ENCODE measurements at places on chromosomes 5 and 9.
A peak's percentile ranks its signal among the peaks of the same experiment; 100 is the strongest.

- DNase-seq, result no peak
Measured at GRCh38 chr5:103389357-103389756, 130.8 kb downstream of the MACIR start.

DNA sequence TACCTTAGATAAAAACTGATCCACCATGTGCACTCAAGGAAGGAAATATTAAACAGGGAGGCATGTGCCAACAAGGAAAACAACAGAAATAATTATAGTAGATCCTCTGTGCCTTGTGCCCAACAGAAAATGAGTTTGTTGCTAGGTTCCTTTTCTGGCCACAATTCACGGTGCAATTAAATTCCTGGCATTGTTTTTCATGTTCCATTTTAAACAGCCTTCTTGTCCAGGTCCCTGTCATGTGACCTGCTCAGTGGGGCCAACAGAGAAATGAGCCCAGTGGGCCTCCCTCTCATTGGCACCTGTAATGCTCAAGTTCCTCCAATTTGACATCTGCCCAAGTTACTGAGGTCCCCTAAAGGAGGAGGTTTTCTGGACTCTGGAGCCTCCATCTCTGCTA lies 56.5 kb downstream of the SPOCK1 start:
- no peak for DNase-seq

GRCh38 chr9:38065369-38066075 lies 3.5 kb downstream of the SHB start:
- DNase-seq, result no peak

GRCh38 chr9:99296291-99296951 lies 74.3 kb downstream of the SEC61B start:
- peak; percentile 54 for DNase-seq

GRCh38 chr9:79573412-79573923 lies 1.7 kb downstream of the TLE4 start:
- no peak for DNase-seq

- DNase-seq, result no peak
Measured at GRCh38 chr5:18171684-18172083, 537.4 kb downstream of the TAF11L14 start.

GRCh38 chr9:17165764-17166163 lies 30.9 kb downstream of the CNTLN start:
- DNase-seq, result no peak

GRCh38 chr9:126395439-126396212 lies 69.0 kb downstream of the MVB12B start:
- no peak for DNase-seq

DNA sequence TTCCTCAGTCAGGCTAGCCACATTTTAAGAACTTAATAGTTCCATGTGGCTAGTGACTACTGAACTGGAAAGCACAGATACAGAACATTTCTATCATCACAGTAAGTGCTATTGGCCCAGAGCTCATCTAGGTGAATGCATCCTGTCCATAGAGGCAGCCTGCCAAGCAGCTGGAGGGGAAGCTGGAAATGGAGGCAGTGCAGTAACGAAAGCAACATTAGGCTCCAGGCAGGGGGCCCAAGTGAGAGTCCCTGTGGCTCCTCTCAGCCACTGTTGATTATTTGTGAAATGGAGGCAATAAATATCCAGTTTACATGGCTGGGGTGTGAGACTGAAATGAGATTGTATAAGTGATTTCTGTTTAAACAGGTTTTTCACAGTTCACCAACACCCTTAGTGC lies 227.2 kb upstream of the KLF9 start:
- DNase-seq, result no peak

GRCh38 chr9:6562201-6562600 lies 83.3 kb downstream of the GLDC start:
- no peak for DNase-seq

DNA sequence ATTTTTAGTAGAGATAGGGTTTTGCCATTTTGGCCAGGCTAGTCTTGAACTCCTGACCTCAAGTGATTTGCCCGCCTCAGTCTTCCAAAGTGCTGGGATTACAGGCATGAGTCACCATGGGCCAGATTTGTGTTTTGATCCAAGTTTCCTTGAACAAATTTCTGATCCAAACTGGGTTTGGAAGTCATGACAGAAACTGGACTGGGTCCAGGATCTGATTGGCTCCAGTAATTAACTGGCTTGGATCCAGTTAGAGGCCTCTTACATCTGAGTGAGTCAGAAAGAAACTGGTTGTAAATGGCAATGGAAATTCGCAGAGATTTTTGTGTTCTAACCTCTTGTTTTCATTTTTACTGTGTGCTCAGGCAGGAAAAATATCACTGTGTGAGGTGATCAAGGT lies 141.6 kb downstream of the SLC25A46 start:
- no peak for DNase-seq

GRCh38 chr9:71820403-71820921 lies 52.1 kb upstream of the CEMIP2 start:
- DNase-seq, result no peak

DNA sequence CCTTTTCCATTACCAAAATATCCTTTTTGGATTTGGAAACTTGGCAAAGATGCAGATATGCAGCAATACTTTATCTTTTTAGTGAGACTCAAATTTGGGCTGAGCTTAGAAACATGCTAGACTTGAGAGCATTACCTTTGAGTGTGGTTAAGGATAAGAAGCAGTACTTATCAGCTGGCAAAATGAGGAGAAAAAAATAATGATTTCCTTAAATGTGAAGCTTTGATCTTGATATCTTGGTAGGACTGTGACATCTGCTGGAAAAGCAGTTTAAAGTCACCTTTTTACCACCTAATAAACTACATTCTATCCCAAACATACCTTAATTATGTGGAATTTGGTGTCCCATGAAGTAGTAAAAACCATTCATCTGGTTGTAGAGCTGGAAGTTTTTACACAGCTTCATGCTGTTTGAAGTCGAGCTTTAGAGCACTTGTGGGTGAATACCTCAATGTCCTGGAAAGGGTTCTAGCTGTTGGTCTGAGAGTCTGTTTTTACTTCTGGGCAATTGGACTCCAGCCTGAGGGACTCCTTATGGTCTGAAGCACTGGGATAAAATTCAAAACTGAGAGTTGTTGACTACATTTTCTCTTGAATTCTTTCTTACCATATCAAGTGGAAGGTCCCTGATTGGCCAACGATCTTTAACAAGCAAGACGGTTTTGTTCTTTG lies 53.4 kb downstream of the LRRC70 start:
- DNase-seq, result no peak

DNA sequence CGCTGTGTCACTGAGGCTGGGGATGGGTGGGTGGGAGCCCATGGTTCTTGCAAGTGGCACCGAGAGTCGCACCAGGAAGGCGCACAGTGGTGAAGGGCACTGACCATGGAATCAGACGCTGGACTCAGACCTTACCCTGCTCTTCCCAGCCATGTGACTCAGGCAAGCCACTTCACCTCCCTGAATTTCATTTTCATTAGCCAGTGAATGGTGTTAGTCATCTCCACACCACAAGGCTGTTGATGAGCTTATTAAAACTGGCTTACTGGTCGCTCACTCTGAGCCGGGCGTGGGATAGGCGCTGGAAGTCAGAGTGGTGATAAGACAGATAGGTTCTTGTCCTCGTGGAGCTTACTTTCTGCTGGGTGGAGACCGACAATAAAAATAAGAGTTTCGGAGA lies 25.1 kb downstream of the FGF18 start:
- no peak for DNase-seq

- DNase-seq, result no peak
Measured at GRCh38 chr5:125888358-125888757, 534.9 kb upstream of the GRAMD2B start.

DNA sequence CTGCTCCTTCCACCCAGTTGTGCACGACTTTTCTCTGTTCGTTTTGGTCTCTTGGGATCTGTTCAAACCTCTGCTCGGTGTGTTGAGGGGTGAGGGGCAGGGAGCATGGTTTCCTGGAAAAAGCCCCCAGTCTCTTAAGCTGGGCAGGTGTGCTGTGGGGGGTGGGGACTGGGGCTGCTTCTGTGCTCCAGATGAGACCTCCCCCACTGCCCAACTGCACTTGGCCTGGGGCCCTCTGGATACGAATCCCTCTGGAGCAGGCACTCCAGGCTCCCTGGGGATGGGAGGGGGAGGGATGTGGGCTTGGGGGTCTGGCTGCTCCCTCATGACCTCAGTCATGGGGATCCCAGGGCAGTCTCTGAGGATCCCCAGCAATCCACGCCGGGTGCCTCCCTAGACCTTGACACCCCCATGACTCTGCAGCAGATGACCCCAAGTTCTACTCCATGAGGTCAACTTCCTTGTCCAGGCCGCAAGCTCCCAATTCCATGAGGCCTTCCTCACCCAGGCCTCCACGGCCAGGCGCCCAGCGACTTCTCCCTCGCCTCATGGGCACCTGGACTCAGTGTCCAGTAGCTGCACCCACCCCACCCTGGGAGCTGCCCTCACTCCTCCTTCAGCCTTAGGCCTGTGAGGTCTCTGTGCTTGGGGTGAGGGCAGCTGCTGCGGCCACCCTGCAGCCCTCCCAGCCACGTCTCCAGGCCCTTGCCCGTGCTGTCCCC lies 5.9 kb upstream of the AHRR start:
- DNase-seq, result no peak

DNA sequence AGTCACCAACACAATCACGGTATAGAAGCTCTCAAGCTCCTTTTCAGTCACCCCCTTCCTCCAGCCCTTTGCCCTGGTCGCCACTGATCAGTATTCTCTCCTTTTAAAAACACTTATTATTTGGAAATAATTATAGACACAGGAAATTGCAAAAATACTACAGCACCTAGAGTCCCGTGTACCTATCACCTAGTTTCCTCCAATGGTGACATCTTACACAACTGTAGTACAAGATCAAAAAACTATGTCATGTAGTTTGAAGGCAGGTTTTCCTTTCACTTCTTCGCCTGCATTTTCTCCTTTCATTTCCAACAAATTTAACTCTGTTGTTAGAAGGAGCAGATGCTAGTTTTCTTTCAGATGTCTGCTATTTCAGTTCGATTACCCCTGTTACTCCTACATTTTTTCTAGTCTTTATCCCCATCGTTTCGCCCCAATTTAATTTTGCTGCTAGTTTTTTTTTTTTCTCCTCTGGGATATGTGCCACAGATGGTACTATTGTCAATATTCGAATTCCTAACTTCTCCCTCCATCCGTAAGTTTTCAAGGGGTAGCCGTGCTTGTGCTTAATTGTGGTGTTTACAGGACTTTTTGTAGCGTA lies 612 bp upstream of the ATG10 start:
- DNase-seq, result peak; percentile 26

GRCh38 chr5:141965071-141965470 lies 3.8 kb upstream of the RNF14 start:
- DNase-seq, result no peak

- DNase-seq, result no peak
Measured at GRCh38 chr9:134341929-134342745, 15.9 kb downstream of the RXRA start.

- DNase-seq, result no peak
Measured at GRCh38 chr5:150781706-150782614, 3.4 kb downstream of the SMIM3 start.

DNA sequence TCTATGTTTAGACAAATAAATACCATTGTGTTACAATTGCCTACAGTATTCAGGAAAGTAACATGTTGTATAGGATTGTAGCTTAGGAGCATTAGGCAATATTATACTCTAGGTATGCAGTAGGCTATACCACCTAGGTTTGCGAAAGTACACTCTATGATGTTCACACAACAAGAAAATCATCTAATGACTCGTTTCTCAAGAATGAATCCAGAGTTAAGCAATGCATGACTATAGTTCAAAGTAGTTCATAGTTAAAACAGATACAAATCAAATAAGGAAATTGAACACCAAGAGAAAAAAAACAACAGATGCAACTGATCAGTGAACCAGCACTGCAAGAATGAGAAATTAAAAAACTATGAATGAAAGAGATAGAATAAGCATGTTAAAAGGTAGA lies 27.6 kb upstream of the ABLIM3 start:
- DNase-seq, result no peak

Measured in SK-N-DZ (cell line).